Esophagus squamous epithelium (tissue), 5 donors: ENCODE measurements at places on chromosomes 6 and 20. TPM values are rescaled to one million over a fixed set of nuclear protein-coding genes. Genes with fewer than 3 reads are reported as not detected.

- H3K4me3 ChIP-seq: no peak overlapping the region
- DNase-seq: no peak
- no peak overlapping the region for H3K27ac ChIP-seq
- H3K4me1 ChIP-seq: no peaks in the 10 kb centered on the region
These were observed 12.1 kb upstream of the DDX27 start for GRCh38 chr20:49207076-49207475.

DNA sequence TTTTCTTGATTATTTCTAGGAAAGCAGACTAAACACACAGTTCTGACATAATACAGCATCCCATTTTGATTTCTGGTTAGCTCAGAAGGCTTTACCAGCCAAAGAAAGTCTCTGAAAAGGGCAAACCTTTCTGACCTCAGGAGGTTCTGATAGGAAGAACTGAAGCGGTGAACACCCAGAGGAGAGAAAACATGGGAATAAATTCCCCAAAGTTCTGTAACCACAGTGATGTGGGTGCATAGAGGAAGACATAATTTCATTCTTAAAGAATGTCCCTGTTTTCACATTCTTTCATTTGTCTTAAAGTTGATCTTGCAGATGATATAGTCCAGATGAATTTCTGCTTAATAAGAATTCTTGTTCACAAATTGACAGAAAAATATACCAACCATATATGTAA is 60.3 kb downstream of the RSPO3 start:
- no peaks in the 10 kb centered on the region for H3K27me3 ChIP-seq
- no peaks in the 10 kb centered on the region for H3K36me3 ChIP-seq
- no peak overlapping the region for H3K27ac ChIP-seq
- peaks cover 3% of the 10 kb centered on the region for H3K4me1 ChIP-seq
- no peak for DNase-seq
- no peak overlapping the region for H3K4me3 ChIP-seq

HRH3 gene
- not detected for total RNA-seq

OPN5 gene
- not detected for total RNA-seq
